ENCODE measurements at places on chromosomes 6 and 20. TPM values are rescaled to one million over a fixed set of nuclear protein-coding genes. Genes with fewer than 3 reads are reported as not detected.
A peak's percentile ranks its signal among the peaks of the same experiment; 100 is the strongest.

DNA sequence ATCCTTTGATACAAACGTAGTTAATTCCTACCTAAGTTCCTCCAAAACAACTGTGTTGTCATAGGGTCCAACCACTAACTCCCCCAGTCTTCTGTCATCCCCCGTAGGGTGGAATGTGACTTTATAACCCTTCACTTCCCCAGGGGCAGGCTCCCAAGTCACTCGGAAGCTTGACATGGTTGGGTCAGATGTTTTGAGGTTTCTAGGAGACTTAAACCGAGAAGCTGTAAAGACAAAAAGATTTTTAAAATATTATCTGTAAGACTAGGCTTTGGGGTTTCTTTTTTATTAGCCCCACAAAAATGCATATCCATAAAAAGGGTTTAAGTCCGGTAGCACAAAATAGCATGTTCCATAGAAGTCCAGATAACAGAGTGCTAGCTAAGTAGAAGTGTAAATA, 50.2 kb downstream of the COL12A1 start:
- ATAC-seq: no peak

LY6G6F gene
- total RNA-seq: not detected

DNA sequence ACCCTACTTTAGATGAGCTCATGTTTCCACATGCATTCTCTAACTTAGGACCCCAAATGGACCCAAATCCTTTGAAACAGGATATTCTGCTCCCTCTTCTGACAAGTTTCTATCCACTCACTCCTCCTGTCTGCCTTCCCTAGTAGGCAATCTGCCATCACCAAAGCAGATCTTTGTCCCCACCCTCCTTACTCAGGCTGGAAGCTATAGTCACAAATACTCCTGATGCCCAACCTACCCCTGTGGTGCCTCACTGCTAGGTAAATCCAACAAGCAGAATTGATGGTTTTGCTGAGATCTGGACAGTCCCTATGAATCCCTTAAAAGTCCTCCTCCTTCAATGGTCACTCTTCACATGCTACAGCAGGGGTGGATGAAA, 21.7 kb downstream of the ELOVL5 start:
- peak; percentile 66 for ATAC-seq

DNA sequence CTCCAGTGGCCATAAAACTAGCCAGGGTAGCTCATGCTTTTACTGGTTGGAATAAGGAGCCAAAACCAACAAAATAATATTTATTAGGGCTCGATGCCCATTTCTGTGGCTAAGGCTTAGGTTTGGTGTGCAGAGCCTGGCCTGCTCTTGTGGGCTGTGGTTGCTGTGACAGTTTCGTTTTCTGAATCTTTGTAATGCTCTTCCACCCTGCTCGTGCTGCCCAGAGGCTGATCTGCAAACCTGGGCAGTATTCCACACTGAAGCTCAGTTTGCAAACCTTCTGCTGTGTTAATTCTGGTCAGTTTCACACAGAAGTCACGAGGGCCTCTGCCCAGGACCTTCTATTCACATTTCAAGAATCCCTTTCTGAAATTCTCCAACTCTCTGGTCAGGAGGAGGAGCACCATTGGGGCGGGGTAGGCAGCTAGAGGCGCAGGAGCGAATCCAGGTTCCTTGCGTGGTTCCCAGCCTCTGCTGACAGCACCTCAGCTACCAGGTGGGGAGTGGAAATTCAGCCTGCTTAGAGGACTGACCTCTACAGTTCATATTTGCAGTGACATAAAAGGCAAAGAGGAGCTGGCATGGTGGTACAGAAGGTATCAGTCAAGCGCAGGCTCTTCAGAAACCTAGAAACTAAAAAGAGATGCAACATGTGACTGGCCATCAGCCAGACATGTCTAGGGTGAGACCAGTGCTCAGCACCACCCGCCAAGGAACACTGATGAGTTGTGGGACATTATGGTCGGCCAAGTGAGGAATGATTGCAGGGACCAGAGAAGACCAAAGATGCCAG, 14.3 kb upstream of the C20orf144 start:
- ATAC-seq: peak; percentile 41

MRAP2 gene
- 1.0 TPM for total RNA-seq

DNA sequence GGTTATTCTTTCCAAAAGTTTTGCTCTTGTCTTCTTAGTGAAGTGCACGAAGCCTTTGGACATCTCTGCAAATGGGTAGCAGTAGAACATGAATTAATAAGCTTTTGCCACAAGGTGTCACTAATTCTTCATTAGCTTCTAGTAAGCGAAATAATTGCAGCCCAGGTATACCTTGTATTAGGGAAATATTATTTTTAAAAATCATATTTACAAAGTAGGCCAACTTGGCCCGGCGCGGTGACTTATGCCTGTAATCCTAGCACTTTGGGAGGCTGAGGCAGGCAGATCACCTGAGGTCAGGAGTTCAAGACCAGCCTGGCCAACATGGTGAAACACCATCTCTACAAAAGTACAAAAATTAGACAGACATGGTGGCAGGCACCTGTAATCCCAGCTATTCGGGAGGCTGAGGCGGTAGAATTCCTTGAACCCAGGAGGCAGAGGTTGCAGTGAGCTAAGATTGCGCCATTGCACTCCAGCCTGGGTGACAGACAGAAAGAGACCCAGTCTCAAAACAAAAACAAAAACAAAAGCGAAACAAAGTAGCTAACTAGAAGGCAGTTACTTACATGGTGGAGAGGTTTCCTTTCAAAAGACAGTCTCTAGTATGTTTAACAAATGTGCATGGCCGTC, 8.8 kb upstream of the RSPH3 start:
- ATAC-seq: peak; percentile 72

- no peak for ATAC-seq
Measured at GRCh38 chr6:2221726-2222274, 23.6 kb downstream of the GMDS start.

DNA sequence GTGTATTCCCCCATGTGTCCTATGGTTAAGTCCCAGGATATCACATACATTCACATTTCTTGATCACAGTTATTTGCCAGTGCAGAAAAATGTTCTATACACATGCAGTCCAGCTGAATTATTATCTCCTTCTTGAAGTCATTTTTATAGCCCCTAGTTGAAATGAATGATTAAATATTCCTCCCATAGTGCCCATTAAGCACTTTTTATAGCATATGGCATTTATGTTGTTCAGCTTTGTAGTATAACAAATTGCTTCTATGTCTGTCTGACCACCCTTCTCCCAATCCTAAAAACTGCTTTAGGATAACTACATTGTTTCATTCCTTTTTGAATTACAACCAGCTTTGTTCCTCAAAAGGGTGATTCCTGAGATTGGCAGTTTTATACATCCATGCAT, 123.5 kb downstream of the ADGRB3 start:
- ATAC-seq: no peak

RIPOR3 gene
- 1.2 TPM for total RNA-seq

All from esophagus mucosa (tissue), 1 donor.